Stimulated activated CD4-positive, alpha-beta T cell treated with anti-CD3 and anti-CD28 coated beads, Interleukin-15, amount 100 ng/mL, for 1 hour (primary cell): ENCODE measurements at places on chromosomes 11 and 22.

DNA sequence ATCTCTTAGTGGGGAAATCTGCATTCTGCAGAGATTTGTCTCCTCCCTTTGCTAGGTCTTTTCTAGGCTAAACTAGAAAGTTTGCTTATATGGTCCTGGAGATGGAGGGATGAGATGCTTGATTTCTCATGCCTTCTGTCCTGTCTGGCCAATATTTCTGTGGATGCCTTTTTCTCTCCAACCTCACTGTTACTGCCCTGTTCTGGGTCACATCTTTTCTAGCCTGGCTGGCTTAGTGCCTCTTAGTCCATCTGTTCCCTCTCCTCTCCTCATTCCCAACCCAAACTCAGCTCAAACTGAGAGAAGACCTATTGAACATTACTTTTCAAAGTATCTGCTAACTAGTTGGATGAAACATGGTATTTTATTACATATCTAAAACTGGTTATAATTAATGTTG lies 62.0 kb downstream of the RRM1 start:
- no peak for DNase-seq

DNA sequence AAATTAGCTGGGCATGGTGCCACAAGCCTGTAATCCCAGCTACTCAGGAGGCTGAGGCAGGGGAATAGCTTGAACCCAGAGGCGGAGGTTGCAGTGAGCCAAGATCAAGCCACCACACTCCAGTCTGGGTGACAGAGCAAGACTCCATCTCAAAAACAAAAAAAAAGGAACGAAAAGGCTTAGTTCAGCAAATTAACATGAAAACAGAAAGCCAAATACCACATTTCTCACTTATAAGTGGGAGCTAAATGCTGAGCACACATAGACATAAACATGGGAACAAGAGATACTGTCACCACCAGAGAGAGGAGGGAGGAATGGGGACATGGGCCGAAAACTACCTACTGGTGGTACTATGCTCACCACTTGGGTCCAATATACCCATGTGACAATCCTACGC lies 38.6 kb downstream of the SCGB1A1 start:
- no peak for DNase-seq

DNA sequence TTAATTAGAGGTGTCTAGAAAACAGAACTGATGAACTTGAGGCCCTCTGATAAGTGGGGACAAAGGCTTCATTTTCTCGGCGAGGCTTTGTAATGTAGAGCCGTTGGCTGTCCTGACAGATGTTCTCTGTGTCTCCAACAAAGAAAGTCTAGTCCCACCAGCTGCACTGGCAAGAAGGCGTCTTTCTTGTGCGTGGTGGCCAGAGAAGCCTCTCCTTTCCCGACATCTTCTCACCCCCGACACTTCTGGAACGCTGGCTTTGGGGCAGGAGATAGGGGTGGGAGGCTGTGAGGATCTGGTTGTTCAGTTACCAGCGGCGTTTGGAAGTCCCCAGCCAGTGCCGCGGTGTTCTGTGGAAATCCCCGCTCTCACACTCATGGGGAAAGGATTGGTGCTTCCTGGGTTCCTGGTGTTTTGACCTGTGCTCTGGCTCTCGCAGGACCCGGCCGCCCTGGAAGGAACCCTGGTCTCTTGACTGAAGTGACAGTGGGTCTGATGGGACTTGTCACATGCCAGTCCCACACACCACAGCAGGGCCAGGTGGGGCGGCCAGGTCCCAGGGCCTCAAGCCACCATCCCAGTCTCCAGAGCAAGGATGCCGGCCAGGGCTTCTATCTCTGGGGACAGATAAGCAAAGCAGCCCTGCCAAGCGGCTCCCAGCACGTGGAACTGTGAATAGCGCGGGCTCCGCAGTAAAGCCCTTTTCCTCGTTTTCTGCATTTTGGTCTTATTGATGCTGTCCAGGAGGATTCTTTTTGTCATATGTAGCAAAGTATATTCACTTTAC lies 23.2 kb downstream of the FADS2 start:
- DNase-seq: no peak

DNA sequence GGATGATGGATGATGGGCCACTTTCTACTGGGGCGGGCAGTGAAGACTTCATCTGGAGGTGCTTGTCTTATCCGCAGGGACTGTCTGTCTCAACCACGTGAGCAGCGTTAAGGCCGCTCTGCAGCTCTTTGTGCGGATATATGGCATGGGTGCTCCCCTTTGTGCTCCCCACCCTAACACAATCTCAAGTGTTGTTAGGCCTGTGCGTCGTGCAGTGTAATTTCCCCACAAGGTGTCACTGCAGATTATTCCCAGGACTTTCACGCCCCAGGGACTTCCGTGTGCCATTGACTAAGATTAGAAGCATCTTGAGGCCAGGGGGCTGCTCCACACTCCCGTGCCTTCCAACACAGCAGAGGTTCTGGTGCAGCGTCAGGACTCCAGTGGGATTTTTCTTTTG lies 65.3 kb downstream of the TBC1D22A start:
- DNase-seq: no peak

DNA sequence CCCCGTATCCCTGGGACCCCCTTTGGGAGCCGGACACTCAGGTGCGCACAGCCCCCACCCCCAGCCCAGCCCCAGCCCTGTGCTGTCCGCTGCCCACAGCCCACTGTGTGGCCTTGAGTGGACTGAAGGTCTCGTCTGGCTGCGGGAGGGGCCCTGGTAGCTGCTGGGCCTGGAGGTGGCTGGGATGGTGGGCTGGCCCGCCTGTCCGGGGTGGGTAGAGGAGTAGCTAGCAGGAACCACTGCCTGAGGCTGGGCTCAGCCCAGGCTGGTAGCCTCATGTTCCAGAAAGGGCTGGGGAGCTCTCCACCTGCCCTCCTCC lies 4.6 kb upstream of the MUC6 start:
- DNase-seq: no peak

GRCh38 chr11:61472282-61472681 lies 36.3 kb upstream of the LRRC10B start:
- DNase-seq: no peak

DNA sequence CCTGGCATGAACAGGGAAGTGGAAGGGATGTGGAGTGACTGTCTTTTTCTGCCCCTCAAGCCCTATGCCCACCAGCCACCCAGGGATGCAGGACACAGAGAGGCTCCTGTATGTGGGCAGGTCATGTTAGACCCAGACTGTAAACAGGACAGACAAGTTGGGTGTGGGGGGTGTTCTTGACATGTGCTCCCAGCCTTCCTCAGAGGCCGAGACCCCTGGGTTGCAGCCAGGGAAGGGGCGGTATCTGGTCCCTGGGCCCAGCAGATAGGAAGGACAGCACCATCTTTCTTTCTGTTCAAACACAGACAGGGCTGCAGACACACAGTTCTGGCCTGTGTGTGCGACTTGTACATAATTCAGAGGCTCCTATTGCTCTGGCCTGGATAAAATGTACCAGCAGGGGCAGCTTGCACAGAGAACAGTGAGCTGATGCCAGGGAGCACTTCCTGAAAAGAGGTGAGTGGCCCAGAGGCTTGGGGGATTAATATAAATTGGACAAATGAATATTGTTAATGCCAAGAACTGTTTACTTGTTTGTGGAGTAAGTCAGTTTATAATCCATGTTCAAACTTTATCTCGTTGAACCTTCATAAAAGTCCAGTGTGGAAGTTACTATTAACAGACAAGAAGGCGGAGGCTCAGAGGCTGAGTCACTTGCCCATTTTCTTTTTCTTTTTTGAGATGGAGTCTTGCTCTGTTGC lies 16.6 kb downstream of the GDPD5 start:
- DNase-seq: no peak

GRCh38 chr22:36325154-36326031 lies 62.4 kb downstream of the MYH9 start:
- DNase-seq: no peak

DNA sequence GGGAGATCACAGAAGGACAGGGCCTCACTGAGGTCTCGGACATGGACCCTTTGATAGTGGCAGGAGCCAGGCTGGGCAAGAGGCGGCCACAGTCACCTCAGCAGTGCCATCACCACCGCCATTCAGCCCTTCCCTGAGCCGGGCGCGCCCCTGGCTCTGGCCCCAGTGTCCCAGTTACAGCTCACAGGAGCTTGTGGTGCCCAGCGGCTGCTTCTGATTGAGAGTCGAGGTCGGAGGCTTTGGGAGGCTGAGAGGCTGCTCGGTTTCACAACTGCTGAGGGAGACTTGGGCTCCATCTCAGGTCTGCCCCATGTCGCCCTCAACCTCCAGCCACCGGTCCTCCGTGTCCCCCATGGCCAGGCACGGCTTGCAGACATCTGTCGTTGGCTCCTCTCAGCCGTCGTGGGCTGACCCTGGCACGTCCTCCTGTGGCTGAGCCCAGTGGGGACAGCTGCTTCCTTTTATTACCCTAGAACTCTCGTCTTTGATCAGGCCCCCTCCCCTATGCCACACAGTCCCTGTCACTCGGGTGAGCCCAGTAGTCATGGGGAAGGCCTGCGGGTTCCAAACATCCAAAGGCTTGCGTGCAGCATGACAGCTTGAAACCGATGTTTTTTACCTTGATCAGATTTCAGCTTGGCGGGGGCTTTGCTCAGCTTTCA lies 28.4 kb upstream of the PPP6R3 start:
- DNase-seq: no peak

DNA sequence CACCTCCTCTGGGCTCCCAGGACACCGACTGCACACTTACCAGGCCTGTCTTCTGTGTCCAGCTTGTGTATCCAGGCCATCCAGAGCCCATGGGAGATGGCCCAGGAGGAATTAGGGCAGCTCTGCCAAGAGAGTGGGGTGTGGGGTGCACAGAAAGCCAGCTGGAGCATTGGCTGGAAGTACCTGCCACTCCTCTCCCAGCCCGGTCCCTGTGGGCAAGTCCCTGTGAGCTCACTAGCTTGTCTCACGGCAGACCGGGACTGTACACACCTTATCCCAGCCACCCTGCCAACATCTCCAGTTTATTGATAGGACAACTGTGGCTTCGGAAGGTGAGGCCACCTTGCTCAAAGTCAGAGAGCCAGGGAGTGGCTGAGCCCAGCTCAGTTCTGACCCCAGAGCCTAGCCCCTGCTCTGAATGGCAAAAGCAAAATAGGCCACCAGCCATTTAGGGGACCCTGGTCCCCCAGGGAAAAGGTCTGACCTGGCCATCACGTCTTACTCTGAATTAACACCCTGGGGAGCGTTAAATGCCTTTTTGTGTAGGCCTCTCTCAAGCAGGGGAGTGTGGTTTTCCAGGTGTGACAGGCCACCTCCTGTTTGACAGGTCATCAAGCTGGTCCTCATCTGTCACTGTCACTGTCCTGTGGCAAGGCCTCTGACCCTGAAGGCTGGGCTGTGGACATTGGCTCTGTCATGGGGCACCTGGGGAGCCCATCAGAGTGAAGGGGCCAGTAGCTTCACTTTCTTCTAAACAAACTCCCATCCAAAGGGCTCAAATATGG lies 15.1 kb downstream of the UQCR10 start:
- DNase-seq: no peak

GRCh38 chr11:130312046-130312445 lies 2.7 kb downstream of the ZBTB44 start:
- no peak for DNase-seq

DNA sequence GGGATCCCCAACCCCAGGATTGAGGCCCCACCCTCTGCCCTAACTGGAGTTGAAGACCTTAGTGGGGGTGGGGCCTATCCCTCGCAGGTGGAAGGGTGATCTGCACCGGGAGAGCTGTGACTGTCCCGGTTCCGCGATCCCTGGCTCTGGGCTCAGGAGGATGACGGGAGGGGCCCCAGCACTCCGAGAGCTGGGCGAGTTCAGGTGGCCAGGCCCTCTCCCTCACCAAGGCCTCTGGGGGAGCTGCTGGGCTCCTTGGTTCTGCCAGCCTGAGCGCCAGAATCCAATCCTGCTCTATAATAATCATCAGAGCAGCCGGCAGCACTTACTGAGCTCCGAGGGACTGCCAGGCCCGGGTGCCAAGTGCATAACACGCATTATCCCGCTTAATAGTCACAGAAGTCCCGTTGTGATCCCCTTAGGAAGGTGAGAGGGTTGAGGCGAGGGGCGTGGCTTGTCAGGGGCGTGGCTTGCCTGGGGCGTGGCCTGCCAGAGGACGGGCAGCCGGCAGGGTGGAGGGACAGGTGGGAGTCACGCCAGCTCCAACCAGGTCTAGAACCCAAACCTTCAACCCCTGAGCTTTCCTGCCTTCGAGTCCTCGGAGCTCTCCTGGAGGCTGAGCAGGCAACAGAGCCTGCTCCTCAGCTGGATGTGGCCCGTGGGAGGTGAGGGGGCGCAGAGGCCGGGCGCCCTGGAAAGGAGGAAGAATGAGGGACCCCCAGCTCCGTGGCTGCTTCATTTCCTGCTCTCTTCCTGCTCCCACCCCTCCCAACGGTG lies 7.3 kb upstream of the SYT7 start:
- DNase-seq: peak; percentile 40

GRCh38 chr11:46377290-46377689 lies 4.2 kb upstream of the MDK start:
- no peak for DNase-seq

GRCh38 chr22:16915701-16916100 lies 90.5 kb upstream of the XKR3 start:
- no peak for DNase-seq

GRCh38 chr11:130785380-130786116 lies 130.7 kb downstream of the SNX19 start:
- DNase-seq: no peak

- DNase-seq: no peak
Measured at GRCh38 chr22:44338906-44339305, 26.2 kb upstream of the SHISAL1 start.

GRCh38 chr11:122779047-122779629 lies 59.2 kb upstream of the CRTAM start:
- DNase-seq: no peak
